ENCODE measurements at places on chromosomes 1 and 21.

DNA sequence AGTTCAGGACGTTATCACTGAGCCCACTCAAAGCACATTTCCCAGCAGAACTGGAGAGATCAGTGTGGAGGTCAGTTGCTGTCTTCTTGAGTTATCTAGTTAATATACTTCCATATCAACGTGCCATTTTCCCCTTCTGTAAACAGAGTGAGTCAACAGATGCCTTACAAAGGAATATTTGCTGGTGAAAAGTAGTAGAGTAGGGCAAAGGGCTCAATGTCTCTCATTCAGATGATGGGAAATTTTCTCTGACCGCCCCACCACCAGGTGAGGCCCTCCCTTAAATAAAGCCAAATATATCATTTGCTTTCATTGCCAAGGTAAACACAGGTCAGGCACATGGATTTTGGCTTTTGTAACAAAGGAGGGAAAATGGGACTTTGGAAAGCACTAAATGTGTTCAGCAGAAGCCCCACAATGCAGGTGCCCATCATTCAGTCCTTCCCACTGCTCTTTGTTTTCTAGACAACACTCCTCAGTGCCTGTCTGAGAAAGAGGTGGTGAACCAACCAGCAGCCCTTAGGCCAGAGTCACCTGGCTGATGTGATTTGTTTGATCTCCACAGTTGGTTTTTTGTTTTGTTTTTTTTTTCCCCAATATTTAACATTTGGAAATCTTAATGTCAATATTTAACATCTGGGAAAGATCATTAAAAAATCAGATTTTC is 40.5 kb upstream of the SAMD13 start:
- DNase-seq: no peak

GRCh38 chr1:156433602-156434001 is 64.6 kb downstream of the RHBG start:
- DNase-seq: no peak

DNA sequence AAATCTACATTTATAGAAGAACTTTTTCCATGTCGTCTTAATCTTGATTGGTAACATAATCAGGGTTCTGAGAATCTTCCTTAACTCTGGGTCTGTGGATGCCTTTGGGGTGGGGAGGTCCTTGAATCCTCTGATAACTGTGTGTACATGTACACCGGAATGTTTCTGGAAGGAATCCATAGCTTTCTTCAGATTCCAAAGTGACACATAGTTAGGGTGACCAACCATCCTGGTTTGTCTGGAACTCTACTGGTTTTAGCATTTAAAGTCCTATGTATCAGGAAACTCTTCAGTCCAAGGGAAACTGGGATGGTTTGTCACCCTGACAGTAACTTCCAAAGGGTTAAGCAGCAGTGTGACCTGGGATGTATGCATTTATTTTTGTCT is 16.8 kb downstream of the STRIP1 start:
- DNase-seq: no peak

DNA sequence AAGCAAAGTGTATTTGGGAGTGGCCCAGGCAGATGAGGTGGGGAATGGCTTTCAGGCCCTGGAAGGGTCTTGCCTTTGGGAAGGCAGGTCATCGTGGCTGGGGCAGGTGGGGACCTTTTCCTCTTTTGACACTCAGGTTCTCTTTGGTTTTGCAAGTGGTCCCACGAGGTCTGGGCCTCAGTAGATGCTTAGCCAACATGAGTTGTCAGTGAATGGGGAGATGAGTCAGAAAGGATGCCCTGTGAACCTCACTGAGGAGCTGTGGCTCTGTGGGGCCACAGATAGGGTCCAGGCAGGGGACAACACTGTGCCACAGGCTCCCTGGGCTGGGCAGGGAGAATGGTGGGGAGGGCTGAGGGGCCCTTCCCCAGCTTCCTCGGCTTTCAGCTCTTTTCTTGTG is 19.0 kb downstream of the ARHGEF10L start:
- DNase-seq: no peak

DNA sequence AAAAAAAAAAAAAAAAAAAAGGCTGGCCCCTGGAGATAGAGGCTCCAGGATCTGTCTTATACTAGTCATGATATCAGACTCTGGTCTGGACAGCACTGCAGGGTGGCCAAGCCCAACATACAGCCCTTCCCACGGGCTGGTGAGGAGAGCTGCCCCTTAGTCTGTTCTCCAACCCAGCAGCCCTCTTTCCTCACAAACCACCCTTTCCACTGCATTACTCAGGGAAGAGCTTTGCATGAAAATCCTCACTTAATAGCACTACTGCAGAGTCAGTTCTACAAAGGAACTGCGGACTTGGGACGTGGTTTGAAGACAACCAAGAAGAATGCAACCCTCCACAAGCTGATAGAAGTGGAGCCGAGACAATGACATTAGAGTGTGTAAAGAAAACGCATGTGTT is 5.7 kb downstream of the BCAR3 start:
- no peak for DNase-seq

- DNase-seq: no peak
Measured at GRCh38 chr1:231395998-231396390, 26.1 kb downstream of the EGLN1 start.

DNA sequence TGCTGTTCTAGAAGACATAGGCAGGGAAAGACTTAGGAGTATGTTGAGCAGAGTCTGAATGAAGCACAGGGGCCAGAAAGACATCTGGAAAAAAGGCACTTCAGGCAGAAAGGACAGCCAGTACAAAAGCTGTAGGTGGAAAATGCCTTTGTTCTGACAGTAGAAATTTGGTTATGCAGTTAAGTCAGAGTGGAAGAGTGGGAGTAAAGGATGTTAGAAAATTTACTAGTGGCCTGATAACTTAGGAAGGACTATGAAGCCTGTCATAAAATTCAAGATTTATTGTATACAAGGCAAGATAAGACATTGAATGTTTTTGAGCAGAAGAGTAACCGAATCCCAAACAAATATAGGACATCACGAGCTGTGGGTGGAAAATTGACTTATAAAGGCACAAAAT is 987.9 kb downstream of the PLA2G4A start:
- no peak for DNase-seq

DNA sequence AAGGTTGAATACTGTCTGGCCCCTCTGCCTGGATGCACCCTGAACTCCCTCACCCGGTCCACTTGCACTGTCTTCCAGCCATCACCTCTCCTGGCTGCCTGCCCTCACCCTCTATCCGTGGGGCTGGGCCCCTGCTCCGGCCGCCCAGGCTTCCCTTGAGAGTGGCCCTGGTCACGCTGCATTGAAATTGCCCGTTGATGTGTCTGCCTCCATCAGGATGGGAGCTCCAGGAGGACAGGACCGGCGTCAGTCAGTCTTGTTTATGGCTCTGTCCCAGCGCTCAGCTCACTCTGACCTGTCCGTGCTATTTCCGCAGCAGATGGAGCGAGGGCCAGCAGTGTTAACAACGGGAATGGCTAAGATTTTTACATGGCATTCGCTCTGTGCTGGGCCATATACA is 34.9 kb downstream of the FOXO6 start:
- DNase-seq: no peak

- DNase-seq: no peak
Measured at GRCh38 chr1:10631121-10631810, 156.5 kb downstream of the PEX14 start.

- DNase-seq: no peak
Measured at GRCh38 chr1:240423246-240423924, 188.6 kb downstream of the GREM2 start.

DNA sequence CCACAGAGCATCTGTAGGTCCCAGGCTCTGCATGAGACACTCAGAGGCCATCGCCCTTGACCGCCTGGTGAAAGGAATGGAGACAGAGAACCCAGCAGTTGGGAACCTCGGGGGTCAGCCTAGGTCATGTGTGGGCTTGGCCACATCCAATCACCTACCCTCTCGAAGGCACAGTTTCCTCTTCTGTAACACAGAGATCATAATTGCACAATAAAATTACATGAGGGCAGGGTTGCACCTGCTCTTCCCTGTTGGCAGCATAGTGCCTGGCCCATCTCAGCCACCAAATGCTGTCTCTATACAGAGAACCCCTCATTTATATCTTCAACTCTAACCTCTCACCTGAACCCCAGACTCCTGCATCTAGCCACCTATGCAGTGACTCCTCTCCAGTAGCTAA is 418.1 kb upstream of the VAMP3 start:
- DNase-seq: no peak

DNA sequence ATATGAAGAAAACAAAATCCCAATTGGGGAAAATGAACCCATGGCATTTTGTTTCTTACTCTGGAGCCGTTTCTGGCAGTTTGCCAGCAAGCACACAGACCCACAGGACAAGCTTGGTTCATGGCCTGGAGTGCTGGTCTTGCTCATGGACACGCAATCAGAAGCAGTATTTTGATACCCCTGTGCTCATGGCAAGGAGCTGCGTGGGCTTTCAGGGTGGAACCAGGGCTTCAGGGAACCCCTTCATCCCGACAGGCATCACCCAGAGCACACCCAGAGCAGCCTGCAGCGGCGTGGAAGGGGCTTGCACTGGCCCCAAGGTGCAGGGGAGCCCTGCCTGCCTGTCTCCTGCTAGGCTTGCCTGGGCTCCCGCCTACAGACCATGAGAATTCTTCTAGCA is 45.4 kb upstream of the PCBP3 start:
- DNase-seq: no peak

GRCh38 chr21:43956670-43957035 is 55.5 kb upstream of the TRAPPC10 start:
- DNase-seq: no peak

DNA sequence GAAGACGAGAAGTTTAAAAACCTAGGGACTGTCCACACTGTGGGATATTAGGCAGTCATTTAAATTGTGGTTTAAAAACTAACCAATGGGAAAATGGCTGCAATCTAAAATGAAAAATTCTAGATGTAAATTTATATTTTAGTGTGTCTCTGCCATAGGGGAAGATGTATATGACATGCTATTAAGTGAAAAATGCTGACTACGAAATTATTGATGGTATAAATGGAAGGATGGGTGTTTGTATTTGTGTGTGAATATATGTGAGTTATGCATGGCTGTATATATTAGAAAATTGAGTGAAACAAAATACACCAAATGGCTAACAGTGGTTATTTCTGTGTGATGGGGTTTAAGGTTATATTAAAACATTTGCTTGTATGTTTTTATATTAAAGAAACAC is 260.7 kb downstream of the AJAP1 start:
- DNase-seq: no peak

DNA sequence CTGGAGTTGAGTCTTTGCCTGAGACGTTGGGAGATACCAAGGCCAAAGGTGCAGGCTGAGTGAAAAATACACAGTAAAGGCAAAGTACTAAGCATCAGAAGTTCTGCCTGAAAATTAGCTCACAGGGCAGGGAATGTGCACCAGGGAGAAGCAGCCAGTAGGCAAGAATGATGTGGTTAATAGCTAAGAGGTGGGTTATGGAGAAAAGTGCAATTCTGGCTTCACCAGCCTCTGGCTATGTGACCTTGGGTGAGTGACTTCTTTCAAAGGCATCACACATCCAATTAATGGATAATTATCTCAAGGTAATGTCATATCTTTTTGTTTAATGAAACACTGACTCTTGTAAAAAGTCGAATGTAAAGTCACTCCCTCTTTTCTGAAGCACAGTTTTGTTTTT is 230.7 kb upstream of the FGGY start:
- no peak for DNase-seq

GRCh38 chr1:10252508-10252907 is 42.1 kb downstream of the KIF1B start:
- no peak for DNase-seq

DNA sequence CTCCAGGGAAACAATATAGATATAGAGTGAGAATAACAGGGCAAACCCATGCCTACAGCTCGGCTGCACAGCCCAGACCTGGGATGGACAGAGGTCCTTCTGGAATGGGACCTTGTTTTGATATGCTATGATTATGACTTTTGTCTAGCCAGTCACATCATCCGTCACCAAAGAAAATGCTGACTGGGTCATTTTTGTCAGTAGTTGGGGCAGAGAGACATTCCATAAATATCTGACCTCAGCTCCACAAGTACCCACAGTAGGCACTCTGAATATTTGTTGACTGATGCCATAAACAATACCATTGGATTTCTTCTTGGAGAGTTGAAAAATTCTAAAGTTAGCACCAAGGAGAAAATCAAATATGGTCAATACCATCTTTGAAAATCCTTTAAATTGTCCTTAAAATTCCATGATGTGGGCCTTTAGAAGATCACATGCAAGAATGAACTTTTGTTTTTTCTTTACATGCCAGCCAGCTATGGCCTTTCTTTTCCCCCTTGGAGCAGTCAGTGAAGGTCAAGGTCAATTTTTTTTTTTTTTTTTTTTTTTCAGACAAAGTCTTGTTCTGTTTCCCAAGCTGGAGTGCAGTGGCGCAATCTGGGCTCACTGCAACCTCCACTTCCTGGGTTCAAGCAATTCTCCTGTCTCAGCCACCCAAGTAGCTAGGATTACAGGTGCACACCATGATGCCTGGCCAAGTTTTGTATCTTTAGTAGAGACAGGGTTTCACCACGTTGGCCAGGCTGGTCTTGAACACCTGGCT is 7.3 kb downstream of the TMCO4 start:
- no peak for DNase-seq

DNA sequence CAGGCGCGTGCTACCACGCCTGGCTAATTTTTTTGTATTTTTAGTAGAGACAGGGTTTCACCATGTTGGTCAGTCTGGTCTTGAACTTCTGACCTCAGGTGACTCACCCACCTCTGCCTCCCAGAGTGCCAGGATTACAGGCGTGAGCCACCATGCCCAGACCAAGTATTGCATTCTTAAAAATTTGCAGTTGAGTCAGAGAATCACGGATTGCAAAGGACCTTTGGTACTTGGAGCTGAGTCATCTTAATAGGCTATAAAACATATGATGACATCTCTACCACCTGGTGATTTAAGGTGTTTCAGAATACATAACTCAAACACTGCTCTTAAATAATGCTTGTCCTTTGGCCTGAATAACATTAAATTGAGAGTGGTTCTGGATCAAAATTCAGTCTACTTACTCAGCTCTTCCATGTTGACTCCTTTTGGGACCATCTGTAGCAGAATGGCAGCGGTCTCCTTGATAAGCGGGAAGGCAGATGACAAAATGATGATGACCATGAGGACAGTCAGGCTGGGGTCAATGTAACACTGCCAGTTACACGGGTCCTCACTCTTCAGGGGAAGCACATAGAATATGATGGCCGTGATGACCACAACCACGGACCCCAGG is 10.4 kb downstream of the SLC30A10 start:
- no peak for DNase-seq

DNA sequence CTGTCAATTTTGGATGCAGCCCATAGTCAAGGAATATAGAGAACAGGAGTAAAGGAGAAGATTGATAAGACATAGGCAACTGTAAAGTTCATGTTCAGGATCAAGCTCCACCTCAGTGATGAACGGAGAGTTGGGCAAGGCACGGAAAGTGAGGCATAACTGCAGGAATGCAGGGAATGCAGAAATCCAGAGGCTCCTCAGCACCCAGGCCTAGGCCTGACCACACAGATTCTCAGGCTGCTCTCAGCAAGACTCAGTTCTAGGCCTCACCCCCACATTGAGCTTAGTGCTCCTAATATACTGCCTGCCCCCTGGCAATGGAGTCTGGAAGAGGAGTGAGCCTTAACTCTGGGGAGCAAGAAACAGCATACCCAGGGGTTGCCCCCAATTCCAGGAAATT is 36.3 kb upstream of the S1PR1 start:
- no peak for DNase-seq

GRCh38 chr1:10626131-10626731 is 151.5 kb downstream of the PEX14 start:
- DNase-seq: no peak

- DNase-seq: no peak
Measured at GRCh38 chr1:29939079-29939478, 702.8 kb downstream of the PTPRU start.

GRCh38 chr21:25980710-25981109 is 189.9 kb downstream of the APP start:
- DNase-seq: no peak
